NCI-H2081 treated with DMSO at 0.1 percent for 48 hours (cell line): ENCODE measurements at places on chromosomes 2 and 18.

- no peak for DNase-seq
These were observed 25.0 kb upstream of the SPAG16 start for GRCh38 chr2:213259266-213259665.

GRCh38 chr2:220555961-220556630 lies 928.7 kb downstream of the SLC4A3 start:
- DNase-seq, result no peak

GRCh38 chr2:238521870-238522269 lies 95.1 kb downstream of the ASB1 start:
- no peak for DNase-seq

DNA sequence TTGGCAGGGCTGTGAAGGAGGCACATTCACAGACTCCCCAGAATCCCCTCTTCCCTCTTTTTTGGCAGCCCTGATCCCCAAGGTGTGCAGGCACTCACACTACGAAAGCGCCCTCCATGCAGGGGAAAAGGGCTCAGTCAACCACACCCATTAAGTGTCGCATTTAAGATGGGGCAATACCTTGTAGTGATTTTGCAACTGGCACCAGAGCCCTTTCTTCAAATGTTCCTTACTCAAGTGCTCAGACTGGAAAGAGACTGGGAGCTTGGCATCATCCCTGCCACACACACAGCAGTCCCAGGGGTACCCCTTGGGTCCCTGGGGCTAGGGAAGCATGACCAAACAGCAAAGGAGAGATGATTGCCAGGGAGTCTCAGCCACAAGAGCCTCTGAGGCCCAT lies 190.1 kb downstream of the HAUS1 start:
- DNase-seq, result no peak

GRCh38 chr18:75439348-75439747 lies 11.8 kb upstream of the SMIM21 start:
- DNase-seq, result no peak

DNA sequence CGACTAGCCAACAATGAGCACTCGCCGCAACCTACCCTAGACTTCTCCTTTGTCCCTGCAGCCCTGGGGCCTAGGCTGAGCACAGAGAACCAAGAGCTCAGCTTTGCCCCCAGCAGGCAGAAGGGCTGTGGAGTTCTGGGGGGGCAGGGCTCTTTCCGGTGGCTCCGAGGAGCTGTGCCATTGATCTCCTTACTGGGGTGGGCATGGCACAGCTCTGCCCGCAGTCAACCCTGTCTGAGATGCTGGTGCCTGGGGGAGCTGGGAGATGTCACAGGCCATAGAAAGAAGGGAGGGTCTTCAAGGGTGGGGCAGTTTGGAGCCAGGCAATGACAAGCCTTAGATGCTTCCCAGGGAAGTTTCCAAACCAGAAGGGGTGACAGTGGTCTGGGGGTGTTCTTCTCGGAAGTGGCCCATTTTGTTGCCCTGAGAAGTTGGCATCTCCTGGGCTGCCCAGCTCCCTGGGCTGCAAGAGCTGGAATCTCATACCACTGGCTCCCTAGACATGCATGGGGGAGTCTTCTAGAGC lies 14.1 kb upstream of the GPR55 start:
- DNase-seq, result no peak

GRCh38 chr2:25980951-25981350 lies 1.3 kb downstream of the KIF3C start:
- DNase-seq, result no peak

- DNase-seq, result no peak
These were observed 14.0 kb upstream of the CCNYL1 start for GRCh38 chr2:207697411-207697810.

GRCh38 chr2:96533292-96534073 lies 3.1 kb upstream of the ARID5A start:
- DNase-seq, result no peak

GRCh38 chr18:76384114-76384790 lies 110.8 kb downstream of the ZNF516 start:
- no peak for DNase-seq

GRCh38 chr18:13451213-13451540 lies 232.6 kb downstream of the LDLRAD4 start:
- no peak for DNase-seq

- no peak for DNase-seq
These were observed 663 bp downstream of the TRIM54 start for GRCh38 chr2:27282892-27283291.

DNA sequence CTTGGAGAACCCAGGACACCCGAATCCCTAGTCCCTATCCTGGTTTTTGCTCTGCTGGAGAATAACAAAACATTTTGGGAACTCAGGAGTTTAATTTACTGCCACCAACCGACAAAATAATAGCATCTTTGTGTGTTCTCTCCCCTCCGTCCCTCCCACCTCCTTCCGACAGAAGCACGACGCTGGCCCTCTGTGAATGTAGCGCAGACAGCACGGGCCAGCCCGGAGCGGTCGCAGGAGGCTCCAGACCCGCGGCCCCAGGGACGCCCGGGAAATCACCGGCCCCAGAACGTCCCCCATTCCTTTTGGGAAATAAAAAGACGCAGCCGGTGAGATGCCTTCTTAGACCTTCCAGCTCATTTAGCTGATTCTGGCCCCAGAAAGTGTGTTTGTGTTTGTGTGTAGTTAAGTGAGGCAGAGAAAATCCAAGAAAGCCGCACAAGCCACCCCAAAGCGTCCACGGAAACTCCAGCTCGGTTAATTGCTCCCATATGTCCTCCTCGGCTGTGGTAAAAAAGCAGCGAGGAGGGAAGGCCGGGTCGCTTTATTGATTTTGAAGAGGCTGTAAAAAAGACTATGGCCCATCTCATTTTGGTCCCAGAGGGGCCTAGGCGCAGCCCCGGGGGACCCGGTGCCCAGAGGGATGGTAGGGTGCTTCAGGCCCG lies 577 bp upstream of the TANC1 start:
- DNase-seq, result no peak

DNA sequence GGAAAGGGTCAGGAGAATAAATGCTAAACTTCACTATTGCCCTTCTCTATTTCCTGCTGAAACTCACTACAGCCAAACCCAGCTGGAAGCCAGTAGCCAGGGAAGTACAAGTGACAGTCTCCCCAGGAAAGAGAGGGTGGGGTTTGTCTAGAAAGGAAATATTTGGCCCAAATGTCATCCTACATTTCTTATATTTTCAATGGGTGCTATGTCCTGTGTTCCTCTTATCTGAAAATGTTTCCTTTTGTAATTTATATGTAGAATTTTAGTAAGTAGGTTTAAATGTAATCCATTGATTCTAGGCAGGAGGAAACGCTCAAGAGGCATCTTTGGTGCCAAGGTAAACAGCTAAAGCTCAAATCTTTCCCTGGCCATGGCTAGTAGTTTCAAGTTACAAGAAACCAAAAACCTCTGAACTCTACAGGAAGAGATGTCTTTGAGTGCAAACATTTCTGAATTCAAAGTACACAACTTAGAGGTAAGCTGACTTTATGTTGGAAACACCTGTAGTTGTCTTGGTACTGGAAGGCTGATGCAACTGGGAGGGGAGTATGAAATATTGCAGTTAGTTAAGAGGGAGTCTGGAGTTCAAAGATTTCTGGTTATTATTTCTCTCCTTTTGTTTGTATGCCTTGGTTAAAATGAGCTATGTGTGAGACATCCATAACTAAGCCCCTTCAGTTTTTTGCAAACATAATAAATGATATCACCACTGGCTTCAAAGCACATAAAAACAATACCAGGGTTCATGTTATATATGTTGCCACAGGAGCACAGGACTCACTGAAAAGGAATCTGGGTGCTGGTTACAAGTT lies 356.1 kb upstream of the ZC3H15 start:
- DNase-seq, result peak; percentile 35

GRCh38 chr2:74149570-74150319 lies 2.0 kb upstream of the BOLA3 start:
- DNase-seq, result no peak

DNA sequence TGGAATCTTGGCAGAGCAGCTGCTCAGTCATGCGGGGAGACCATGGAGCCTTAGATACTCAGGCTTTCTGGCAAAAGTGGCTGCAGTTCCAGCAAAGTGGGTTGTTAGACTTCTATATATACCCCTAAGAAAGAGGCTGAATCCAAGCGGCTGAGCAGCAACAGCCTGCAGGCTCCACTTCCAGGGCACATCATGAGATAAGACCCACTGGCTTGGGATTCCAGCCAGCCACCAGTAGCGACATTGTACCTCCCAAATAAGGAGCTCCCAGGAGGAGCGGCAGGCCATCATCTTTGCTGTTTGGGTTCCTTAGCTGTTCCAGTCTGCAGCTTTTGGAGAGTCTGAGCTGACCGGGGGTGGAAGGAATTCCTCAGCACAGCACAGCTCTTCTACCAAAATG lies 150.3 kb upstream of the ST6GAL2 start:
- no peak for DNase-seq

- no peak for DNase-seq
These were observed 256.5 kb downstream of the MYCN start for GRCh38 chr2:16196687-16197503.

- no peak for DNase-seq
These were observed 210.1 kb upstream of the LRATD1 start for GRCh38 chr2:14422426-14422825.
